Immature natural killer cell (primary cell): ENCODE measurements at places on chromosomes 13 and 19. TPM values are rescaled to one million over a fixed set of nuclear protein-coding genes. Genes with fewer than 3 reads are reported as not detected.

PCSK4 gene
- polyA plus RNA-seq: 0.25 TPM

ZNF738 gene
- polyA plus RNA-seq: 4.5 TPM

PSG6 gene
- not detected for polyA plus RNA-seq

CD70 gene
- 0.76 TPM for polyA plus RNA-seq
